ENCODE measurements at places on chromosomes 7 and 10.

DNA sequence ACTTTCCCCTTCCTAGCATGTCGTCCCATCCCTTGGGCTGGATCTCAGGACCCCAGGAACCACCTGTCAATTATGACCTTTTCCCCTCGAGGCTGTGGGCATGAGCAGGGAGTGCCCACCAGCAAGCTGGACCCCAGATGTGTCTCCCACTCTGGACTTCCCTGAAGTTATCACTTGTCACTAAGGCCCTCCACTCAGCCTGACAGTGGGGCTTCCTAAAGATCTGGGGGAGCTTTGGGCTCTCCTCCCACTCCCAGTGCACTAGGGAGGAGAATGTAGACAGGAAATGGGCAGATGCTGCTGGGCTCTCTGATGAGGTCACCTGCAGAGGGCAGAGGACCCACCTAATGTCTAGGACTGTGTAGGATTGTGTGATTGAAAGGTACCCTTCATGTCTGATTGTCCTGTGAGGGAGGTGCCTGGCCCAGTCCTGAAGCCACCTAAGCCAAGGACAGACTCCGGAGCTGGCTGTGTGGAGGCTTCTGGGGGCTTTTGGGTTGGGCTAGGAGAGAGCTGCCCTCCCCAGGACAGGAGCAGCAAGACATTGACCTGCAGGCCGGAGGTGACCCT, 18.7 kb downstream of the MYO1G start:
- no peak for DNase-seq

DNA sequence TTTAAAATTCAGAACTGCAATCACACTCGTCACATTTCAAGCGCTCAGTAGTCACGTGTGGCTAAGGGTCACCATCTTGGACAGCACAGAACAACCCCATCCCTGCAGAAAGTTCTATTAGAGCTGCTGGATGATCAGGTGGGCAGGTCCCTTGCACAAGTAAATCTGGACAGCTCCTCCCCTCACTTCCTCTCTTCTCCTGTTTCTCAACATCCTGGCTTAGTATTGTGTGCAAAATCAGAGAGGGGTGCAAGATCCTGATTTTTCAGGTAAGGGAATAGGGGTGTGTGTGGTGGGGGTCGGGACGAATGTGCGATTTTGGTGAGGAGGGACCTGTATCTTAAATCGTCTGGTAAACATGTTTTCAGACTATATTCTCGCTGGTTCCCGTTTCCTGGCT, at the start of gene GIMAP4:
Gene GIMAP4, plus strand, starts transcription at position 222 of the 400 bp plus-strand sequence. CDS start 2,512 bp downstream, outside the sequence.
- DNase-seq: no peak

GRCh38 chr10:78377356-78377755, 343.7 kb downstream of the RPS24 start:
- no peak for DNase-seq

- no peak for DNase-seq
These were observed 121.5 kb downstream of the CRPPA start for GRCh38 chr7:16299853-16300252.

GRCh38 chr10:112538168-112538567, 91.2 kb downstream of the VTI1A start:
- no peak for DNase-seq

GRCh38 chr7:103797647-103798307, 191.7 kb downstream of the RELN start:
- DNase-seq: no peak

- DNase-seq: no peak
These were observed 207.6 kb downstream of the AHR start for GRCh38 chr7:17506095-17506494.

DNA sequence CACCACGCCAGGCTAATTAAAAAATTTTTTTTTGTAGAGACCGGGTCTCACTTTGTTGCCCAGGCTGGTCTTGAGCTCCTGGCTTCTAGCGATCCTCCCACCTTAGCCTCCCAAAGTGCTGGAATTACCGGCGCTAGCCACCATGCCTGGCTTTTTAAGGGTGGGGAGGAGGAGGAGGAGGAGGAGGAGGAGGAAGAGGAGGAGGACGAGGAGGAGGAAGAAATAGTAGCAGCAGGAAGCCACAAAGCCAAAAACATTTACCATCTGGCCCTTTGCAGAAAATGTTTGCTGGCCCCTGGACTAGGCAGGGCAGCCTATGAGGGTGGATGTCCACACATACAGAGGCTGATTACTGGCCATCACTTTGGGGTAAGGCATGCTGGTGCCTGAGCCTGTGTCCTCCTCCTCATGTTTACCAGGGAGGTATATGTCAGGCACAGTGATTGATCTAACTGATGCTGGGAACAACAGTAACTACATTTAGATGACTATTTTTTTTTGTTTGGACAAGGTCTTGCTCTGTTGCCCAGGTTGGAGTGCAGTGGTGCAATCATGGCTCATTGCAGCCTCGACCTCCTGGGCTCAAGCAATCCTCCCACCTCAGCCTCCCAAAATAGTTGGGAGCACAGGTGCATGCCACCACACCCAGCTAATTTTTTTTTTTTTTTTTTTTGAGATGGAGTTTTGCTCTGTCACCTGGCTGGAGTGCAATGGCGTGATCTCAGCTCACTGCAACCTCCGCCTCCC, 122.1 kb downstream of the HIP1 start:
- DNase-seq: no peak

GRCh38 chr7:110262251-110262650, 828.7 kb upstream of the LRRN3 start:
- no peak for DNase-seq

Data from NCI-H1105 (cell line).